ENCODE measurements at places on chromosomes 4 and X. TPM values are rescaled to one million over a fixed set of nuclear protein-coding genes. Genes with fewer than 3 reads are reported as not detected.

FAM3A gene
- total RNA-seq = 25.5 TPM

APLN gene
- 124 TPM for total RNA-seq

NEUROG2 gene
- not detected for total RNA-seq

TBX22 gene
- not detected for total RNA-seq

Data from dermis blood vessel endothelial cell (primary cell).